ENCODE measurements at places on chromosomes 11 and 22.

- DNase-seq = no peak
Measured at GRCh38 chr22:22776121-22776520, 111.5 kb upstream of the IGLL5 start.

- DNase-seq = no peak
Measured at GRCh38 chr11:77879218-77879617, 58.3 kb downstream of the AAMDC start.

DNA sequence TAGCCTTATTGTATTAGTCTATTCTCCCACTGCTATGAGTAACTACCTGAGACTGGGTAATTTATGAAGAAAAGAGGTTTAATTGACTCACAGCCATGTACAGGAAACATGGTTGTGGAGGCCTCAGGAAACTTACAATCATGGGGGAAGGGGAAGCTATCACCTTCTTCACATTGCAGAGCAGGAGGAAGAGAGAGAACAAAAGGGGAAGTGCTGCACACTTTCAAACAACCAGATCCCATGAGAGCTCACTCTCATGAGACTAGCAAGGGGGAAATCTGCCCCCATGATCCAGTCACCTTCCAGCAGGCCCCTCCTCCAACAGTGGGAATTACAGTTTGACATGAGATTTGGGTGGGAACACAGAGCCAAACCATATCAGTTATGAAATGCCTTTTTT is 179.4 kb downstream of the ARHGAP42 start:
- no peak for DNase-seq

- no peak for DNase-seq
Measured at GRCh38 chr22:49360746-49361145, 466.9 kb downstream of the BRD1 start.

- no peak for DNase-seq
Measured at GRCh38 chr11:62953811-62954210, 31.0 kb downstream of the SLC22A6 start.

DNA sequence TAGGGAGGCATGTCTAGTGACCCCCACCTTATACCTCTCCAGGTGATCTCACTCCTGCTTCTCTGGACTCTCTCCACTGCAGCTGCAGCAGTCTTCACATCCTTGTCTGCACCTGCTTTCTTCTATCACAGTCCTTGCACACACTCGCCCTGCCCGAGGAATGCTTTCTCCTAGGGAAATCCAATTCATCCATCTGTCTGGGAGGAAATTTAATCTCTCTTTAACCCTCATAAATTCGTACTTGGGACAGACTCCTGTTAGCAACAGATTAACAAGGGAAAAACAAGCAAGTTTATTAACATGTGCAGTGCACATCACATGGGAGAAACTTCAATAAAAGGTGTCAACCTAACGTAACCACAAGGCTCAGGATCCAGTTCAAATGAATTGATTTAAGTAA is 11.3 kb upstream of the RCN1 start:
- no peak for DNase-seq

DNA sequence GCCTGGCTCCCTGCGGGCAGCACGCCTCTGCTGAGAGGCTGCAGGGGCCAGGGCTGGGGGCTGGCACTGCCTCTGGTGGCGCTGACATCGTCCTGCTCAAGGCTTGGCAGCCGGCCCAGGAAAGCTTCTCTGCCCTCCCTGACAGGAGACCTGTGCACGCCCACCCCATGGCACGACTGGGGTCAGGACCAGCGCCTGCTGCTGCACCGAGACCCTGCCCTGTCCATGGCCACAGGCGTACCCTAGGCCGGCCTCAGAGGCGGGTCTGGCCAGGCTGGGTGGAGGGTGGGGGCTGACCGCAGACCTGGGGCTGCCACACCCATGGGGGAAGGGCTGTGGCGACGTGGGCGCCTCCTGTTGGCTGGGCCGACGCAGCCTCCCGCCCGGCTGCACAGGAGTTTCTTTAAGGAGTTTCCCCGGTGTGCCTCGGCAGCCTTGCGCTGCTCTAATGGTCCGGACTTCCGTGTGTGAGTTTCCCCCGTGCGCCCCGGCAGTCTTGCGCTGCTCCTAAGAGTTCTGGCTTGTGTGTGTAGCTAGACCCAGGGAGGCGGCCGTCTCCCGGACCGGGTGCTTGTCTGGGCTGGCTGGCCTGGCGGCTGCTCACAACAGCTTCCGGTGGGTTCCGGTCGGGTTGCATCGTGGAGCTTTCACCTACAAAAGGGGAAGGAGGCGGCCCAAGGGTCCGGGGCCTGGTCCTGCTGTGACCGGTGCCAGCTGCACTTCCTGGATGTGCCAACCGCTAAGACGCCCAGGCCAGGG is 4.6 kb downstream of the TRABD start:
- DNase-seq = peak; percentile 71

DNA sequence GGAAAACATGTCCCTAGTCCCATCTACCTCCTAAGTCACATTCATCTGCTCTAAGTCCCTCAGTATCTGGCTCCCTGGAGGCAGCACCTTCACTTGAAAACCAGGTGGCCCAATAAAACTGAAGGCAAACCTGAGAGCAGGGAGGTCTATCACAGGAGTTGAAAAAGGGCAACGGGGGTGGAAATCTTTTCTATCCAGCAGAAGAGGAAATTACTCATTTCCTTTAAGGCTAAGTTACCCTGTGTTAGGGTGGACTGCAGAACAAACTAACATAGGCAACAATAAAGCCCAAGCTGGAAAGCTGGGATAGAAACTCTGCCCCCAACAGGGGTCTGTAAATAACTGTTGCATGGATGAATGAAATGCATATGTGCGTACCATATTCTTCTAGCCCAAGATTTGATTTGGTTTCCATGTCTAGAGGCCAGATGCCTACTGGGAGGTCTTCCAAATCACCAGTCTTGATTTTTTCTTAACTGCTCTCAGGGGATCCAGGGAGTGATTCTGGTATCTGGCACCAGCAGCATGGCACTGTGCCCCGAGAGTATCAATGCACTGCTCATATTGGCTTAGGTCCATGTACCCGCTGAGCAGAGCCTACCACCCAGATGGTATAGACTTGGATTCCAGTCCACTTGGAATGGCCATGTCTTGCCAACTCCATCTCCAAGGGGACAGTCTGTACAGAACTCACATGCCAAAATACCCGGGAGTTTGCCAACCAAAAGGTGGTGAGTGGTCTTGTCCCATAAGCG is 350.0 kb upstream of the NCAM1 start:
- no peak for DNase-seq

GRCh38 chr11:104774578-104774977 is 123.7 kb downstream of the CASP12 start:
- no peak for DNase-seq

GRCh38 chr11:67673902-67674301 is 521 bp downstream of the ALDH3B2 start:
- DNase-seq = no peak

DNA sequence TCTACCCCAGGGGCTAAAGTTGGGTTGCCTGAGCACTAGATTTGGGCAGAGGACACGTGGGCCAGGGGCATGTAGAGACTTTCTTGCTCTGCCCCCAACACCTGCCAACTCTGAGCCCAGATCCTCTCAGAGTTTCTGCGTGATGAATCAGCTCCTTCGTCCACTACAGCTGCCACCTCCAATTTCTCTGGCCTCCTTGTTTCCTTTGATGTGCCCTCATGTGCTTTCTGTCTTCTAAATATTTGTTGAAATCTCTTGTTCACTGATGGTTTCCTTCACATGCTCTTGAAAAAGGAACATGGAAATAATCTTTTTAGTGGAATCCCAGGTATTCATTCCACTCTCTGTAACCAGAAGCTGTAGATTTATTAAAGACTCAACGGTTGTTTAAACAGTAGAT is 8.0 kb downstream of the IZUMO1R start:
- DNase-seq = no peak

DNA sequence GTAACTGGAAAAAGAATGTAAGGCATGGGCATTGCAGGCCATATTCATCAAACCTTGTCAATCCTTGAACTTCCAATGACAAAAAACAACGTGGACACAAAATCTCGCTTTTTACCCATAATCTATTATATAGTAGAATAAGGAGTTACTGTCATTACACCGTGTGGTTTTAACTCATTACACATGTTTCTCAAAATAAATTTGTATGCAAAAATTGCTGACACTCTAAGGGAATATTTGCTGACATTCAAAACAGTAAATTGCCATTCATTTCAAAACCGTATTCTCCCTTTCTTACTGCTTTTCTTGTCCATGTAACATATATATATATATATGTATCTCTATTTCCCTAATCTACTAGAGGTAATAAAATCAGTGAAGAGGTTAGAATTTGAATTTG is 33.4 kb downstream of the CDON start:
- DNase-seq = no peak

- DNase-seq = peak; percentile 93
Measured at GRCh38 chr22:26483439-26484359, at the start of the genes HPS4 and SRRD. Gene HPS4 (minus strand): TSS chr22:26483783. CDS start chr22:26481762, 2,021 bp downstream. Gene SRRD (plus strand): TSS chr22:26483877. CDS start chr22:26483891, 14 bp downstream.

DNA sequence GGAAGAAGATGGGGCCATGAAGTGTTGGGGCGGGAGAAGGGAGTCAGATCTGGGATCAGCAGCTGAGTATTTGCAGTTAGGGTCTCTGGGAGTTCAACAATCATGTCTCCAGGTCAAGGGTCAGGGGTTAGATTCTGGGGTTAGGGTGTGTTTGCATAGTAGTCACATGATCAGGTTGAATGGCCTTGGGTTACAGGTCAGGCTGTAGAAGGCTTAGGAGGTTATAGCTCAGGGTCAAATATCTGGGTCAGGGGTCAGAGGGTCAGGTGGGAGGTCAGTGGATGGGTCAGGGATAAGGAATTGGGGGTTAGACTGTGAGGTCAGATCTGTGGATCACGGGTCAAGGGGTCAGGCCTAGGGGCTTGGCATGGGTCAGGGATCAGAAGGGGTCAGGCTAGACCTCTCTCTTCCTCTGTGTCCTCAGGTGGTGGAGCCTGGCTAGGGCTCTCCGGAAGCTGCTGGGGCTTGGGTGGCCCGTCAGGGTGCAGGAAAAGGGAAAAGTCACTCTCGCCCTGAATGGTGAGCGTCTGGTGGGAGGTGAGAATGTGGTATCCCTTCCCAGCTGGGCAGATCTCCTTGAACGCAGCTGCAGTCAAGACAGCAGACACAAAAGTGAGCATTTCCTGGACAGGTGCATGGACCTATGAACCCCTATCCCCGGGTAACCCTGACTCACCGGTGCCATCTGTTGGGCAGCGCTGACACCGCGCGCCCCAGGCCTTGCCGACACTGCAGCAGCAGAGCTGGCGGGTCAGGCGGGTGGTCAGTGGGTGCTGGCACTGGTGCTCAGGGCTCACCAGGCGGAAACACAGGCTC is 6.4 kb downstream of the LTBP3 start:
- peak; percentile 62 for DNase-seq

DNA sequence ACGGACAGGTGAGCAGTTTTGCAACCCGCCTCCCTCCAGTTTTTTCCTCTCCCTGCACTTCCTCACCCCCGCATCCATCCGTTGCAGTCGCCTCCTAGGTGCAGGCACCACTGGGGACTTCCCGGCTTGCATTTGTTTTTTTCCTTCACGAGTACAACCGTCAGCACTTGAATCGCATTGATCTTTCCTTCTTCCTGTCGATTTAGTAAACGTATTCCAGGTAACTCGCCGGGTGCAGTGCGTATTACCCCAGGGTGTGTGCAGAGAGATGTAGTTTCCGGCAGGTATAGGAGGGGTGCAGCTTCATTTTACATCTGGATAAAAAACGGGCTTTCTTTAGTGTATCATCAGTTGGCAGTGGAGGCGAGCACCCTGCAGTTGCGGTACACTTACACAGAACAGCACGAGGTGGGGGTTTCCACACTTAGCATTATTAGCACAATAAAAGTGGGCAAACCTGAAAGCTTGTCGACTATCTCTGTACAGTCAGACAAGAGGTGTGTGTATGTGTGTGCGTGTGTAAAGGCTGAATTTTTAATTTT is at the start of gene SORL1-AS1:
Gene SORL1-AS1 (minus strand): TSS at position 359 of the 542 bp plus-strand sequence.
- peak; percentile 61 for DNase-seq

GRCh38 chr11:69501891-69502860 is 20.7 kb downstream of the LINC01488 start:
- DNase-seq = no peak

- no peak for DNase-seq
Measured at GRCh38 chr11:5878564-5878963, 1.9 kb upstream of the OR52E4 start.

DNA sequence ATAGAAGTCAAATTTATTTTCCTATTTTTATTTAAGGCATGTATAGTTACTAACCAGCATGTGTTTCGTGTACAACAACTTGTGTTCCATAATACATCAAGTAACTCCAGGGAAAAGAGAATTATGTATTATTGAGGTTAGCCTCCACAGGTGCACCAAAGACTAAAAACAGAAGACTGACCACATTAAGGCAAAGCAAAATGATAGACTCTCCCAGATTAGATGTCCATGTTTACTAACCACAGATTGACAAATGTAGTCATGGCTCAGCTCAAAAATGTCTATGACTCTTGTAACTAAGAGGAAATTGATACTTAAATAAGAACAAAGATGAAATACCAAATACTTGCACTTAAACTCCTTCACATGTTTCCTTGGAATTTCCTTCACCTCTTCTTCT is 238.5 kb downstream of the METTL15 start:
- no peak for DNase-seq

DNA sequence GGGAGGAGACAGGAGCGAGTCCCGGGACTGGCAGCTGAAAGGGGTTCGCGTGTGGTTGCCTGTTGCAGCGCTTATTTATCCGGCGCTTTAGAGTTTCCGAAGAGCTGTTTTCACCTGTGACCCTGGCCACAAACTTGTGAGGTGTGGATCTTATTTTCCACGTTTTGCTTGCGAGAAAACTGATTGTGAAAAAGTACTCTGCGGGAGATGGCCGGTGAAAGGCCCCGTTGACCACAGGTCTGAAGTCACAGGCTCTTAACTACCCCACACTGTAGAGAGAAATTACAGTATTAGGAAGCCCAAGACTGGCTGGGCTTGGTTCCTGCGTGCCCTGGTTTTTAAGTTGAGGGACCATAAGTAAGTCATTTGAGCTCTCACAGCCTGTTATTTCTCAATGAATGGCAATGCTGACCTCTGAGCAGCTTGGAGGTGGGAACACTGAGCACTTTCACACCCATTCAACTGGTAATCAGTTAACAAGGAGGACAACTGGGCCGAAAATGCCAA is 379 bp upstream of the RAB38 start:
- DNase-seq = no peak

All from activated T-cell treated with anti-CD3 and anti-CD28 coated beads, Interleukin-2, amount 50 U/mL, for 4 hours (primary cell).